ENCODE measurements at places on chromosomes 12 and 14. TPM values are rescaled to one million over a fixed set of nuclear protein-coding genes. Genes with fewer than 3 reads are reported as not detected.

Gene NDRG2
- polyA plus RNA-seq: 4.1 TPM

Gene NXPH4
- 3.5 TPM for polyA plus RNA-seq

Gene CMA1
- not detected for polyA plus RNA-seq

Gene KERA
- not detected for polyA plus RNA-seq

Gene CLEC2A
- not detected for polyA plus RNA-seq

Gene MAGOHB
- polyA plus RNA-seq: 83.4 TPM

Gene SLC7A7
- polyA plus RNA-seq: 30.1 TPM

DNA sequence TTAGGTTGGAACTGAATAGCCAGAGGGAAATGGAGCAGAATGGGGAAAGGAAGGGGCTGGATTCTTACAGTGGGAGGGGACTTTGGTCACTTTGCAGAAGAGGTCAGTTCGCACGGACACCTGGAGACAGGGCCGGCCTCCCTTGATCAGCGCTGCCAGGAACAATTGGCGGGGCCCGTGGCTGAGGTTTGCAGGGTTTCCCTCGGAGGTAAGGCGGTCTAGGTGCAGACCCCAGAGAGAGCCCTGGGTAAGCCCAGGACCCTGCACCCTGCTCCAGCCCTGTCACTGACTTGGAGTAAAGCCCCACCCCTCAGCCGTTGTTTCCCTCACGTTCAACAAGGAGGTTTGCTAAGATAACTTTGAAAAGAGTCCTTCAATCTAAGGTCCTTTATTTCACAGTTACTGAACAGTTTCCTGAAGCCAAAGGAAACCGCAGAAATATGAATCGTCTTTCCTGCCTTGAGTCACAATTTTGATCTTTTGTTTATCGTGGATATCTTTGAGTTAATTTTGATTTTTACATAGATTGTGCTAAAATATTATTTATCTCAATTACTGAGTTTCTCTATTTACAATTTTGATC, 231.4 kb upstream of the RTL1 start:
- no peak for DNase-seq

- peak; percentile 69 for DNase-seq
Measured at GRCh38 chr12:50246873-50247612, 36.3 kb downstream of the LIMA1 start.

- no peak for DNase-seq
Measured at GRCh38 chr14:33954016-33954598, 3.2 kb upstream of the EGLN3 start.

DNA sequence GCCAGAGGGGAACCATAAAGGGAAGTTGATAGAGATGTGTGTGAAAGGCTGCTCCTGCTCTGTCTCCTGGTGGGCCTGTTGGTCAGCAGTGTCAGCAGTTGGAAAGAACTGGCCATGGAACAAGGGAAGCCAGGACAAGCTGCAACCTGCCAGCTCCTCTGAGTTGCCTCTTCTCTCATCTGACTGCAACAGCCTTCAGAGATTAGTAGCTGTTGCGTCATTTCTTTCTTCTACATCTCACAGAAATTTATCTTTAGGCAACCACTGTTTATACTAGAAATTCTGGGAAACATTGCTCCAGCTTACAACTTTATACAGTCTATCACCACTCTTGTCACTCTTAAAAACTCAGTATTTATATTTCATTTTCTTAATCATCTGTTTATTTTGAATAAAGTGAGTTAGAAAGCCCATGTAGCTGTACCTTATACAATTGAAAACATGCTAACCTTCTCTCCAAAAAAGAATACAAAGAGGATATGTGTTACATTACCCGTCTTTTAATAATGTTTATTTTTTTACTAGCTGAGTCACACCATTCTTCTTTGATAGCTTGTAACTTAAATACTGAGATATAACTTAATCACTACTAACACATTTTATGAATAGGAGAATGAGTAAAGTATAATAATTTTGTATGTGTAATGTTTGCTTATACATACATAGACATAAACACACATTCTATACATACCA, 224.2 kb downstream of the LRFN5 start:
- no peak for DNase-seq

DNA sequence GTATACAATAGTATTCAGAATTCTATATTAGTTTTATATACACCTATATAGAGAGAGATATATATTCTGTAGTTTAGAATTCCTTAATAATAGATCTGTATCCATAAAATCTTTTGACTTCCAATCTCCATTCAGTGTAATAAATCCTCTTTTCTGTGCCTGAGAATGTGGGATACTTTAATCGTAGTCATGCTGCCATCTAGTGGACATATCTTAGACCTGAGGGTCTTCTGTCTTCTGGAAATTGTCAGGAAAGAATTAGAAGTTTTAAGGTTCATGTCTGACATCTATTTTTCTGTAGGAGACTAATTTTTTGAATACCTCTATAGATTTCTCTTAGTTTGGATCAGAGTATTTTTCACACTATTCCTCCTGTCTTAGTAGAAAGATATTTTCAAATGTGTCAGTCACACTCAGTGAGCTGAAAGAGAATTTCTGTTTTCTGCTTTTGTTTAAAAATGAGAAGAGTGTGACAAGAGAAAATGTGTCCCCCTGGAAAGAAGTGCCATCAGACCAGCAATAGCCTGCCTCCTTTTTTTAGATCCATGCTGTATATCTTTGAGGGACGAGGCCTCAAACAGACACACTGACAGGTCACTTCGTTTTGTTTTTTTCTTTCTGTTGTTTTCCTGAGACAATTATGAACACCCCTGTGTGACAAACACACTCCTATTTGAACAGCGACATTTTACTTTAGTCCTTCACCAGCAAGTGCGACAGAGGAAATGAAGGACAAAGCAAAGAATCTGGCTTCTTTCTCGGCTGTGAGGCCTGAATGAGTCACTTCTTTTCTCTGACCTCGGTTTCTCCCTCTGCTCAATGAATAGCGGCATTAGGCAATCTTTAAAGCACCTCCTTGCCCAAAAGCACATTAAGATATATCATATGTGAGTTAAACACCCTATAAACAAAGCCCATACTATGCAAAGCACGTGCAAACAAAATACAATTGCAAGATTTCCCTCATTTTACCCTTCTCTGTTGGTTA, 96.3 kb downstream of the GALC start:
- peak; percentile 54 for DNase-seq

GRCh38 chr14:100076133-100076532, 10.9 kb downstream of the EVL start:
- peak; percentile 13 for DNase-seq

DNA sequence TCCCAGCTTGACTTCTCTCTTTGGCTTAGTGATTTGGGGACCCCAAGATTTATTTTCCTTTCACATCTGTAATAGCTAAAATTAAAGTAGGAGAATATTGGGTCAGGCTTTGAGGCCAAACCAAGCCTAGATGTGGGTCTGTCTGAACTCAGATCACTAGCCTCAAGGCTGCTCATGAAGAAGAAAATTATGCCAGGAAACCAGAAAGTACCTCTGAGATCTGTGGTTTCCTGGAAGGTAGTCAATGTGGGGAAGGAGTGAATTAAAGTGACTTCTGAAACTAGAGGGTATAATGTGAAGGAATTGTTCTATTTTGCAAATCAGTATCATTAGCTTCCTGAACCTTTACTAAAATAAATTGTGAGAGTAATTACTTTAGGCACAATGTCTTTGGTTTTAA, 13.4 kb upstream of the CLEC12A start:
- DNase-seq: no peak

DNA sequence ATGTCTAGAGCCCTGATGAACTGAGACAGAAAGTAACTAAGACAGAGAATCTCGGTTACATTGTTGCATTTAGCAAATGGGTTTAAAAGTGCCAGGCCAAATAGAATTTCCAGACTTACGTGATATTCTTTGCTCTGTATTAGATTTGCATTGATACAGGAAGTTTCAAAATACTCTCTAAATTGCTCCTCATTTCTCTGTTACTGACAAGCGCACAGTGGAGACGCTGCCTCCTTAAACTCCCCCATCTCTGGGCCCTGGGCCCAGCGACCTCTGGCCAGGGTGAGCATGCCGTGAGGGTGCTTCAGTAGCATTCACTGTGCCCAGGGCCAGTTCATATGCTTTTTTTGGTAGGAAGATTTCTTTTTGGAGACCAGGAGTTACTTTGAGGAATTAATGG, 22.9 kb upstream of the EVL start:
- DNase-seq: no peak

GRCh38 chr12:57005980-57006808, at the start of gene ZBTB39:
TSS of gene ZBTB39 (minus strand) at chr12:57006546. CDS start at chr12:57004917, 1,629 bp downstream.
- peak; percentile 82 for DNase-seq

DNA sequence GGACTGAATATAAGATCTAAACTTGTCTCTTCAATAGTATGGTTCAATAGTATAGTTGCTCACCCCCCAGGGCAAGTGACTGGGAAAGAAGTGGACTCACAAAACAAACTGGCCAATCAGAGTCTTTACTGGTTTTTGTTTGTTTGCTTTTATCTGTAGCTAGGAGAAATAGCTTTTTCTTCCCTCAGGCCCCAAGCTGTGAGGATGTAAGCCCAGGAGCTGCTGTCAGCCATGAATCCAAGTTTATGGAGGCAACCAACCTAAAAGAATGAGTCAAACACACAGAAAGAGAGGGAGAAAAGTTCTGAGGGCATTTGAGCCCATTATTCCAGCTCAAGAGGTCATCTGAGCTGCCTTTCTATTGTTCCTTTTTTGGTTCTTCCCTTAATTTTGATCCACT, 375.3 kb downstream of the BCAT1 start:
- no peak for DNase-seq

DNA sequence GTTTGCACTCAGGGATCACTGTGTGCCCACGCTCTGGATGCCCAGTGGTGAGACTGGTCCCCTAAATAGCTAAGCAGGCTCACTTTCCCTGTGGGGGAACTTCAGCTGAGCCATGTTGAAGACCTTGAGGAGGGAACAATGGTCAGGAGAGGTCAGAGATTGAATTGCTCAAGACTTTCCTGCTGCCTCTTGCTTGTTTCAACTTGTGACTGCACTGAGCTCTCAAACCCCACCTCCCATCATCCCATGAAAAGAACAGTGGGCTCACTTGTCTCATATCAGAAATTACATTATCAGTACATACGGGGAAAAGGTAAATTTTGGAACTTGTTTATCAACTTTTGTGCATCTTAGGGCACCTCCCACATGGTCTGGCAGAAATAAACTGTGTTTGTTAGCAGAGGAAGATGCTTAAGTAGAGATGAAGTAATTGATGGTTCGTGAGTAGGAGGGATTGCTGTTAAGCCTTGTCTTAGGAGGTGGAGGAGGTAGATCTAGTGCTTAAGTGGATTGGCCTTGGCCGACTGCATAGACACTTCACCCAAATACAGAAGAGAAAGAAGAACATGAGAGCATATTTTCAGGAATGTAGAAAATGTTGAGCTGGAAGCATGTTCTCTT, 15.0 kb upstream of the SERPINA1 start:
- DNase-seq: no peak

GRCh38 chr14:74507840-74508239, 14.3 kb downstream of the ISCA2 start:
- DNase-seq: no peak

DNA sequence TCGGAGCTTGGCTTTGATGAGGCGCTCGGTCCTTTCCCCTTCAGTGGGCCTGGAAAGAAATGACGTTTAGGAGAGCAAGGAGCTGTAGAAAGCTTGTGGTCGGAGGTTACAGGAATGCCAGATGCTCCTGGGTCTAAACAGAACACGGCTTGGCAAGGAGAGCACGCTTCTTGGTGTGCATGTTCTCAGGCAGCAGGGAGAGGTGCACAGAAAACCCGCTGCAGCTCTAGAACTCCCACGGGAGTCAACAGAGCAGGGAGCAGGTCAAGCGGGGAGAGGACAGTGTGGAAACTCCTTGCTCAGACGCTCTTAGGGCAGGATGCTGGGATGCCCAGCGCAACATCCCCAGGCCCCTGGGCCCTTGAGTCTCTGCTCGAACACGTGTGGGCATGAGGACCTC, 51.0 kb downstream of the SSH1 start:
- no peak for DNase-seq

- DNase-seq: no peak
Measured at GRCh38 chr12:59452746-59453145, 143.1 kb upstream of the SLC16A7 start.

GRCh38 chr12:125470838-125471783, 405.9 kb downstream of the AACS start:
- no peak for DNase-seq

- DNase-seq: no peak
Measured at GRCh38 chr12:38771871-38772270, 133.5 kb downstream of the CPNE8 start.

DNA sequence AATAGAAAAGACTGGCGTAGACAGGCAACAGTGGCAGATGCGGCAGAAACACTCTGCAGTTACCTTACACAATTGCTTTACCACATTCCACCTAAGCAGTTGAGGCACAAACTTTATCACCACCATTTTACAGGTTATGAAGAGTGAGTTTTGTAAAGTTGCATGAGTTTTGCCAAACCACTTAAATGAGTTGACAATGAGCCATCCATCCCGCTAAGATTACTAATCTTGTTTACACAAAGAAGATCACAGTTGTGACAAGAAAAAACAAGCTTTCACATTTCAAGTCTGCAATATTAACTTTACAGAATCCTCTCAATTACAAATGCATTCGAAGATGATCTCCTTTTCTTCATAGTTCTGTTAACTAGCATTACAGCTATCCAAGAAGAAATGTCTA, 1.8 kb downstream of the TMCC3 start:
- DNase-seq: no peak

DNA sequence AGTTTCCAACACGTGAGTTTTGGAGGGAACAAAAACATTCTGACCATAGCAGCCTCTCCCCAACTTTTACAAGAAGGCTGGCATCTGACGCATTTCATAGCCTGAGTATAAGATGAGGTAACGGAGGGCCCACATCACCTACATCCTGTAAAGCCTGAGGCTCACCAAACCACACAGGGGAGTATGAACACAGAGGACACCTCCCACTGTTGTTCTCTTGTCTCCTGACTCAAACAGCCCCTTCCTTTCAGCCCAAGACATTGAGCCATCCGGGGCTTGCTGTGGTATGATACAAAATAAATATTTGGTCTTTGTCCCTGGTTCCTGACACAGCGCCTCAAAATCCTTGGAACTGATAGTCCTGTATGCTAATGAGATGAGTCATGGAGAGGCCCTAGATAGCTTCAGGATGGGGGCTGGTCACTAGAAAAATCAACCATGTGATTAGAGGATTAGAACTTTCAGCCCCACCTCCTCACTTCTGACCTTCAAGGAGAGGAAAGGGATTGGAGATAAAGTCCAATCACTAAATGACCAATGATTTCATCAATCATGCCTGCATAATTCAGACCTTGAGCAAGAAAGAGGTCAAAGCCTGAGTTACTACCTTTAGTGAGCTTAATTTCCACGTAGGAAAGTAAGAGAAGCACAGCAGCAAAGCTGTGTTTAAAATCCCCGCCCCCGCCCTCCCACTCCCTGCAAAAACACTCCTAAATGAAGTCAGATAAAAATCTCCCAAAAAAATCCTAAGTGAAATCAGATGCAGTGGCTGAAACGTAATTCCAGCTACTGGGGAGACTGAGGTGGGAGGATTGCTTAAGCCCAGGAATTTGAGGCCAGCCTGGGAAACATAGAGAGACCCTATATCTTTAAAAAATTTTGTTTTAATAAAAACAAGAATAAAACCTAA, 236.4 kb downstream of the PCNX1 start:
- DNase-seq: no peak

DNA sequence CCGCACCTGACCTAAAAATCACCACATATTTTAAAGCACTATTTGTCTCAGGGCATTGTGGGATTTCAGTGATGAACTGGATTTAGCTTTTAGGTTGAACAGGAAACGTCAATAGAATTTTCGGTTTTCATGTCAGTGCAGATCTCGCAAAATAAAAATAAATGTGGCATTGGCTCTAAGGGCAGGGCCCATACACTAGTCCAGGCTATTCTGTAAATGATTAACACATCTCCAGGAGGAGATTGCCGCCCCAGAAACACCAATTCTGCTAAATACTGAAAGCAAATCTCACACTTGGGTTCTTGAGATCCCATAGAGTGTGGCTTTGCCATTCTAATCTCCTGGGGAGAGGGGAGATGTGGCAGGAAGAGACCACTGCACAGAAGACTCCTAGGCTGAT, 1494.0 kb upstream of the TMEM132C start:
- no peak for DNase-seq
